SIG-M5 (cell line): ENCODE measurements at places on chromosomes 1 and 21.

- DNase-seq = no peak
Observed at GRCh38 chr21:31752352-31752751, 20.4 kb upstream of the SCAF4 start.

DNA sequence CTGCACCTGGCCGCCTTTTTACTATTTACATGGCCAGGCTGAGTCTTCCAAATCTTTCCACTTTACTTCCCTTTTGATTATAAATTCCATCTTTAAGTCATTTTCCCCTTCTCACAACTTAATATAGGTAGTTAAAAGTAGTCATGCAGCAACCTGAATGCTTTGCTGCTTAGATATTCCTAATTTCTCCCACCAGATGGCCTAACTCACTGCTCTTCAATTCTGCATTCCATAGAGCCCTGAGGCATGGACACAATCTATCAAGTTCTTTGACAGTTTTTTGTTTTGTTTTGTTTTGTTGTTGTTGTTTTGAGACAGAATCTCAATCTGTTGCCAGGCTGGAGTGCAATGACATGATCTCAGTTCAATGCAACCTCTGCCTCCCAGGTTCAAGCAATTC, 21.7 kb upstream of the FAAH start:
- DNase-seq = no peak

DNA sequence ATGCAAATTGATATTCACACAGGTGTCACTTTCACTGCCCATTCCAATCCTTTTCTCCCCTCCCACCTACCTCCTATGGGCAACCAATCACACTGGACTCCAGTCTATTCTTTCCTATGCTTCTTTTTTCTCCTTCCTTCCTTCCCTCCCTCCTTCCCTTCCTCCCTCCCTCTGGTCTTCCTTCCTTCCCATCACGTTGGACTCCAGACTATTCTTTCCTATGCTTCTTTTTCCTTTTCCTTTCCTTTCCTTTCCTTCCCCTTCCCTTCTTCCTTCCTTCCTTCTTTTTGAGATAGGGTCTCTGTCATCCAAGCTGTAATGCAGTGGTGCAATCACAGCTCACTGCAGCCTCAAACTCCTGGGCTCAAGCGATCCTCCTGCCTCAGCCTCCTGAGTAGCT, 64.6 kb downstream of the GNG4 start:
- no peak for DNase-seq

- no peak for DNase-seq
Observed at GRCh38 chr21:45220714-45221490, 66.8 kb downstream of the POFUT2 start.

GRCh38 chr1:91502672-91503184, 2.1 kb downstream of the CDC7 start:
- DNase-seq = no peak

DNA sequence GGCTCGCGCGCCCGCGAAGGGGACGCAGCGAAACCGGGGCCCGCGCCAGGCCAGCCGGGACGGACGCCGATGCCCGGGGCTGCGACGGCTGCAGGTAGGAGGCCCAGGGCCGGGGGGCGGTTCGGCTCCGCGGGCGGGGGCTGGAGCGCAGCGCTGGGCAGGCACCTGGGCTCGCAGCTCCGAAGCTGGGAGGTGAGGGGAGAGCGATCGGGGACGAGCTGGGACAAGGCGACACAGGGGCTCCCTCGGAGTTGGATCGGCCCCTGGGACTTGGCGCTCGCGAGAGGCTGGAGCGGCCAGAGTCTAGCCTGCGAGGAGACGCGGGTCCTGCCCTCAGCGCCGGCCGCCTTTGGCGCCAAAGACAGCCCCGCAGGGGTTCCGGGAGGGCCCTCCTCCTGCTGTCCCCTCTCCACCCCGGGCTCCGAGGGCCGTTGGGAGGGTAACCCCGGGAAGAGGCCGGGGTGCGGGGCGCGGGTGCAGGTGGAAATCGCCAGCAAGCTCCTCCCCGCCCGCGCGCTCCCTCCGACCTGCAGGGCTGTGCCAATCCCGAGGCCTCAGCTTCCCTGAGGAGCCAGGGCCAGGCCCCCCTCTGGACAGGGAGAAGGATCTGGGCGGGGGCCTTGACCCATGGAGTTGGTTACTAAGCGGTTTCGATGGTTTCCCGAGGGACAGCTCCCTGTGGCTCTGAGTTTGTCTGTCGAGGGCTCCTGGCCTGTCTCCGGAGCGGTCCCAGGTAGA, 401 bp downstream of the TP73 start:
- no peak for DNase-seq

DNA sequence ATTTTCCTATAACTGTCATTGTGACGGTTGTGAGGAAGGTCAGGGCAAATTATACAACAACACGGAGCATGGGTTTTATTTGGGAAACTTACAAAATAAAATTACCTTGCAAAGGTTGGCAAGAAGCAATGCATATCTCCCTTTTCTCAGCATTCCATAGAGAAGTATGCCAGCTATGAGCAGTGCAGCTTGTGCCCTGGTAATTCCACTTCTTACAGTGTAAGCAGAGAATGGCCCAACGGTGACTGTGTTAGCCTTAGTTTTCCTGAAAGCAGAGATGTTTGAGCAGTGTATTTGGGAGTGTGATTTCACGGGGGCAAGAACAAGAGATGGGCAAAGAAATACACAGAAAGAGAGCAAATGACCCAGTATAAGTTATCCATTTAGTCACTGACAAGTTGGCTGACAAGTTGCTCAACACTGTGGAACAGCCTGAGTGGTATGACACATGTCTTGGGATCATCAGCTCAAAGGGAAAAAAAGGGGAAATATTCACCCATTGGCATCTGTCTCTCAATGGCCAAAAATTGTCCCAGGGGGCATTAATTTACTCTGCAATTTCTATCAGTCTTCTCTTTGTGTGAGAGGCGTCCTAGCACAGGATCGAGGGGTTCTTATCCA, 210.9 kb upstream of the NRIP1 start:
- DNase-seq = no peak

DNA sequence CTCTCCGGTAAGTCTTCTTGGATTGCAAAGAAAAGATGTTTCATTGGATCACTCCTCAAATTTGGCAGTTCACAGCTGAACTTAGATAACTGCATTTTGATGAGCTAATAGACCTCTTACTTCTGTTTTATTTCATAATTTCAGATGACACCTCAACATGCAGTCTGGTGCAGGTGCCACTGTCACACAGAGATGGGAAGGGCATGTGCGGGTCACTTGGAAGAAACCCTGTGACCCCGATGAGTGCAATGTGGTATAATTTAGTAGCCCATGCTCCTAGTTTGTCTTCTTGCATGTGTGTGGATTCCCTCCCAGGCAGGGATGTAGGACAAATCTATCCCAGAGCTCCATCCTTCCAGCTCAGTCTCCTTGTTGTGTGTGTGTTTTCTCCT, 481 bp upstream of the SLAMF1 start:
- DNase-seq = no peak

- DNase-seq = no peak
Observed at GRCh38 chr1:101484689-101485338, 248.0 kb downstream of the S1PR1 start.

GRCh38 chr1:31976401-31976800, 37.3 kb upstream of the KHDRBS1 start:
- DNase-seq = no peak

DNA sequence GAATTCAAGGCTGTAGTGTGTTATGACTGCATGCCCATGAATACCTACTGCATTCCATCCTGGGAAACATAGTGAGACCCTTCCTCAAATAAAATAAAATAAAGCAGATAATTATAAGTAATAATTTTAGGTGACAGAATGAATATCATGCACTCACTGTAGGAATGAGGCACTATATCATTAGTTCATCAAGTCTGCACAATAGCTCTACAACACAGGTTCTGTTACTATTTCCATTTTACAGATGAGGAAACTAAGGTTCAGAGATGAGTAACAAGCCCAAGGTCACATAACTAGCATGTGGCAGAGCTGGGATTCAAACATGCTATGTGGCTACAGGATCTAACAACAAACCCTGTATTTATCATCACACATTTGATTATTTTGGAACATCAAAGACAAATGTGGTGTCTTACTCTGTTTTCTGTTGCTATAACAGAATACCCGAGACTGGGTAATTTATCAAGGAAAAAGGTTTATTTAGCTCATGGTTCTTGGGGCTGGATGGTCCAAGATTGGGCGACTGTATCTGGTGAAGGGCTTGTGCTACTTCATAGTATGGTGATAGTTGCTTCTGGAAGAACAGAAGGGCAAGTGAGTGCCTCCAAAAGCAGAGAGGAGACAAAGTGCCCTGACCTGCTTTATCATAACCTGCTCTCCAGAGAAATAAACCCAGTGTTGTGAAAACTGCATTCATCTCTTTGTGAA, 4.8 kb upstream of the ZNF691 start:
- DNase-seq = no peak

DNA sequence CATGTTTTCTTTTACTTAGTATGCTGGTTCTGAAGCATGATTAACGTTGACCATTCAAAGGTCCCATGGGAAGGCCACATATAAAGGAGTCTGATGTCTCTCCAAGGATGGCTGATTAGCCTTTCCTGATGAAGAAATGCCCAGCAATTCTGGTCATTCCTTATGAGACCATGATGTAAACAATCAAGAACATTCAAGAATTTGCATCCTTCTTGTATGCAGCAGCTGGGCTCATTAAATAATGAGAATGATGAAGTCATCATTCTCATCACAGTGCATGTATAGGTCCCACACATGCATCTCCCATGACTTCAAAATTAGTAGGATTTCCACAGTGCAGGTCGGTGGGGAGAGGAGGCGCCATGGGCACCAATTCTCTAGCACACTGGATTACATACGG, 85.4 kb downstream of the APP start:
- DNase-seq = no peak

GRCh38 chr1:153801028-153801625, 25.9 kb downstream of the SLC27A3 start:
- no peak for DNase-seq

DNA sequence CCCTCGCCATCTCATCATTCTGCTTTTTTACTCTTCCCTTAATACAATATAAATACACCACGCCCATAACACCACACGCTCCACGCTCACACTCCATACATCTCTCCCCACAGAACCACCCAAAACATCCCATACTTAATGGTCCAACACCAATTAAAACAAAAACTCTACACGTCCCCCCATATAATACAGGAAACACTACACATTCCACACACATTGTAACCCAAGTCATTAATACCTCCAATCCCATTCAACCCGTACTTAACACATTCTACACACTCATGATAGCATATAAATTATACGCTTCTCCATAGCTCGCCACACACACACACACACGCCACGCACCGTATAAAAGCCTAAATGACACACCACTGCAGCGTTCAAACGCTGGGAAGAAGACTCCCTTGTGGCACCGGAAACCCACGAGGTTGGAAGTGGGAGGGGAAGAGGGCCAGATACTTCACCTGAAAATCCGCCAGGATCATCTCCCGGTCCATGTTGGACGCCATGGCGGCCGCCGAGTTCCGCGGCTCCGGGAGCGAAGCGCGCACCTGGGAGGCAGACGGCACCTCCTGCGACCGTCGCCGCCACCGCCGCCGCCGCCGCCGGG, 659 bp downstream of the FAF1 start:
- no peak for DNase-seq

GRCh38 chr1:207825719-207826556, 74.1 kb downstream of the CD46 start:
- peak; percentile 99 for DNase-seq
